GOT3 (cell line): ENCODE measurements at places on chromosomes 2 and 18.

GRCh38 chr18:13403786-13404549 is 185.4 kb downstream of the LDLRAD4 start:
- no peak for DNase-seq

GRCh38 chr2:213162516-213163118 is 11.2 kb upstream of the IKZF2 start:
- DNase-seq, result no peak

GRCh38 chr2:180191432-180192124 is 184.5 kb upstream of the CWC22 start:
- DNase-seq, result no peak

- DNase-seq, result no peak
Observed at GRCh38 chr2:135219226-135219625, 167.1 kb downstream of the RAB3GAP1 start.

DNA sequence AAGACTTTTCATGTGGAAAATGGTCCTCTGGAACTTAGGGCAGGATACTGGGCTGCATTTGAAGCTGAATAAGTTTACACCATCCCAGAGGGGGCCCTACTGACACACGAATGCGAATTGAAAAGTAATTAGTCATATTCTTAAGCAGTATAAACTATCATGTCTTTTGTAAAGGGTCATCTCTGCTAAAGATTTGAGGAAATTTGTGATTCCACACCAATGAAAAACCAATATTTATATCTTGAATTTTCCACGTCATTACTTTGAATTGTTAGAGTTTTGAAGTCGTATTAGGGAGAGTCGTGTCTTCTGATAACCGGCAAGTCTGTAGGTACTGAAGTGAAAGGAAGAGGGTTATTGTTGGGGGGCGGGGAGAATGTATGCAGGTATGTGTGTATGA is 4.1 kb upstream of the OTX1 start:
- DNase-seq, result no peak

DNA sequence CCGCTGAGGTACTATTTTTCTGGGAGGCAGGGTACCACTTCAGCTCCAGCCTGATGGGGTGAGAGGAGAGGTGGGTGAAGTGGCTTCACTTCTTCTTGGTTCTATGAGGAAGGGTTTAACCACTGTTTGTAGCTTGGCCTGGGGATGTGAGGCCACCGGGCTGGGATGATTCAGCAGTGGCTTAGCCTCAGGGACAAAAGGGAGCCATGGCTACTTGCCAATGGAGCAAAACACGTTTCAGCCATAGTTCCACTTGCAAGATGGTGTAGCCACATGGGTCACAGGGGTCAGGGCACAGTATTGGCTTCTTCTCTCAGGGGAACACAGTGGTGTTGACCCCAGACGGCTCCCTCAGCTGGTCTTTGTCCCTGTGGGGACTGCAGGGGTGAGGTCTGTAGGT is 14.9 kb downstream of the ZDBF2 start:
- DNase-seq, result no peak

DNA sequence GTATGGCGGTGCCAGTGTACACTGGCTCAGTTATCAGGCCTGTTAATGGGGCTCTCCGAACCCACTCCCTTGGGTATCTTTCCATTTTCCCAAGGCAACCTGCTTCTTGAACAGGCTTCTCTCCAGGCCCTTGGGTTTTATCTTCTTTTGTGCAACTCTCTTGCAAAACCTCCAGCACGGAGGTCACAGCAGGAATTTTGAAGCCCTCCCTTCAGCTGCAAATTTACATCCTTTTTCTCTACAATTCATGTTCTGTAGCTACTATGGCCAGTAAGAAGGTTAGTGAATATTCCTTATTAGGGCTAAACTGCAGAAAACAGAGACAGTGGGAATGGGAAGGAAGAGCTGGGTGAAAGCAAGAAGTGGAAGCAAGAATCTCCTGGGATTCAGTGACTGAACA is 10.4 kb upstream of the NPAS2 start:
- no peak for DNase-seq

DNA sequence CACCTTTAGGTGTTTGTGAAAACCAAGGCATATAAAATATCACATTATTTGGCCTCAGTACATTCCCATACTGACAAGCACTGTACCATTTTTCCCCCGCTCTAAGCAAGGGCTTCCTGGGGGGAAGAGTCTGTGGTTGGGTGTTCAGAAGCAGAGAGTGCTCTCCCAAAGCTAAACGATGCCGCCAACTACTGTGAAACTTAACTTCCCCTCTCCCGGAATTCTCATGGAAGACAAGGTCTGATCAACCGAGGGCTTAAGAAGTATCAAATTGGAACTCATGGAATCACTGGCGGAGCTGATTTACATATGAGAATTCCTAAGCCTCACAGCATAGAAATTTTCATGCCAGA is 433 bp upstream of the MFF start:
- no peak for DNase-seq

GRCh38 chr2:70566906-70567305 is 13.3 kb upstream of the TGFA start:
- DNase-seq, result no peak

GRCh38 chr2:188623995-188624643 is 332.4 kb downstream of the GULP1 start:
- DNase-seq, result no peak

GRCh38 chr2:3175568-3175955 is 202.1 kb downstream of the EIPR1 start:
- no peak for DNase-seq

DNA sequence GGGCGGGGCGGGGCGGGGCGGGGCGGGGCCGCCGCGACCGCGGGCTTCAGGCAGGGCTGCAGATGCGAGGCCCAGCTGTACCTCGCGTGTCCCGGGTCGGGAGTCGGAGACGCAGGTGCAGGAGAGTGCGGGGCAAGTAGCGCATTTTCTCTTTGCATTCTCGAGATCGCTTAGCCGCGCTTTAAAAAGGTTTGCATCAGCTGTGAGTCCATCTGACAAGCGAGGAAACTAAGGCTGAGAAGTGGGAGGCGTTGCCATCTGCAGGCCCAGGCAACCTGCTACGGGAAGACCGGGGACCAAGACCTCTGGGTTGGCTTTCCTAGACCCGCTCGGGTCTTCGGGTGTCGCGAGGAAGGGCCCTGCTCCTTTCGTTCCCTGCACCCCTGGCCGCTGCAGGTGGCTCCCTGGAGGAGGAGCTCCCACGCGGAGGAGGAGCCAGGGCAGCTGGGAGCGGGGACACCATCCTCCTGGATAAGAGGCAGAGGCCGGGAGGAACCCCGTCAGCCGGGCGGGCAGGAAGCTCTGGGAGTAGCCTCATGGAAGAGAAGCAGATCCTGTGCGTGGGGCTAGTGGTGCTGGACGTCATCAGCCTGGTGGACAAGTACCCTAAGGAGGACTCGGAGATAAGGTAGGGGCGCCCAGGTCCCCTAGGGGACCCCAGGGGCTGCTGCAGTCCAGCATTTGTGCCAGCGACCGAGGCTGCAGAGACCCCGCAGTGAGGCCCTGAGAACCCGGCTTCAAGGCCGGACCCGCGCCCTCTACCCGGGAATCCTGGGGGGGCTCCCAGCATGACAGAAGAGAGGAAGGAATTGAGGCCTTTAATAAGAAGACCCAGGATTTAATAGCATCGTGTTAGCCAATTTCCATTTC is at the start of gene KHK:
Gene KHK, plus strand, starts transcription at position 49 of the 870 bp plus-strand sequence. Its CDS starts 488 bp downstream, at position 537.
- DNase-seq, result no peak

- DNase-seq, result no peak
Observed at GRCh38 chr2:172083628-172084394, 1.5 kb upstream of the DLX1 start.

DNA sequence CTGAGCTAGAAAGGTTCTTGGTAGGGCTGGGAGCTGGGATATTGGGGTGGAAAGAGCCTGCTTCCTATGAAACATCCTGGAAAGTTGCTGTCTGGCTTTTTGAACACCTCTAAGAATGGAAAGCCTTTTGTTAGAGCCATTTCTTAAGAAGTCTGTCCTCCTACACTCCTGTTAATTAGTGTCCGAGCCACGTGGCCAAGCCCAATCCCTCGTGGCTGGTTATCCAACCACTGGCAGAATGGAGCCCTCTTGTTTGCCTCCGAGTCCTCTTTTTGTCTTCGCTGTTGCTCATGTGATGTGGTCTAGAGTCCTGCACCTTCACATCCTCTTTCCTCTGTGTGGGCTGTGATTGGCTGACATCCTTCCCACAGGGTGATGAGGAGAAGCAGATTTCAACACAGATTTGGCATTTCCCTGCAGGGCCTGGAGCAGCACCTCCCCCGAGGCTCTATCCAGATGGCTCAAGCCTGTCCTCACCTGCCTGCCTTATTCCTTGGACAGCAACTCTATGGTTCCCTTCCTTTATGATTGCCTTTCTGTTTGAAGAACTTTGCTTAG is 8.2 kb upstream of the TOGARAM2 start:
- no peak for DNase-seq
